ENCODE measurements at places on chromosomes 4 and X.

DNA sequence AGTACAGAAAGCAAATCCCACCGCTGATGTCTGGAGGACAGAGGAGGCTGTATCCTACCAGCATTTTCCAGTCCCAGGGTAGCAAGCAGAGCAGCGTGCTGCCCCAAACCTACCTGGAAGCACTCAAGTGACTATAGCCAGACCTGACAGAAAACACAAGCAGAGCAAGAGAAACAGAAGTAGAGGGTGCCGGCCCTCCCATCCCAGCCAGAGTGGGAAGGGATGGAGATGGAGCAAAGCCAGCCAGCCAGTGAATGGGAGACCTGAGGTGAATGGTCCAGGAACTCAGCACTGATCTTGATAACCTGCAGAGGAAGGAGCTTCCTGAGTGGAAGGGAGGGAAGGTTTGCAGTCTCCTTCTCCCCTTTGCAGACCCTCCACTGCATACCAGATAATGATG, 185.2 kb downstream of the MAML3 start:
- no peak for DNase-seq

DNA sequence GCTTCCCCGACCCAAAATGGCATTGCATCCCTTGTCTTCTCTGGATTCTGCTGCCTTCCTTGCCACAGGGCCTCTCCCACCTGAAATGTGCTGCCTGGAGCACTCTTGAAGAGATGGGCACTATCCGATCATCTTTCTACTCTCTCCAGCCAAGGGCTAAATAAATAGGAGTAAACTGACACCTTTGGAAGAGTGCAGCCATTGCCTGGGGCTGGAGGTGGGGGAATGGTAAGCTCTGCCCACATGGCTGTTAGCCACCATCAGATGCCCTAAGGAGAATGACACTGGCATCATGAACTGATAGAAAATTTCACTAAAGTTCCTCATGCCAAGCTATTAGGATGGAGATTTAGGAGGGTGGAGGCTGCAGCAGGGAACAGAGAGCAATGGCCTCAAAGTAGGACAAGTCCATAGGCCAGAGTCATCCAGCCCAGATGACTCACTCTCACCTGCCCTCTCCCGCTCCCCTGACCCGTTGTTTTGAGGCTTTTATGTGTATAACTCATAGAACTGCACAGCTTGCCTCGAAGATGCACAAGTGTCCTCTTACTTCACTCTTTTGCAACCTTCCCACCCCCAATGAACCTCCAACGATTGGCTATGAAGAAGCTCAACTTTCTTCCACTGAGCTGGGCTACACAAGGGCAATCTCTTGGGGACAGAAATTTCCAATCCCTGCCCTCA, 822 bp upstream of the PFKFB1 start:
- no peak for DNase-seq

DNA sequence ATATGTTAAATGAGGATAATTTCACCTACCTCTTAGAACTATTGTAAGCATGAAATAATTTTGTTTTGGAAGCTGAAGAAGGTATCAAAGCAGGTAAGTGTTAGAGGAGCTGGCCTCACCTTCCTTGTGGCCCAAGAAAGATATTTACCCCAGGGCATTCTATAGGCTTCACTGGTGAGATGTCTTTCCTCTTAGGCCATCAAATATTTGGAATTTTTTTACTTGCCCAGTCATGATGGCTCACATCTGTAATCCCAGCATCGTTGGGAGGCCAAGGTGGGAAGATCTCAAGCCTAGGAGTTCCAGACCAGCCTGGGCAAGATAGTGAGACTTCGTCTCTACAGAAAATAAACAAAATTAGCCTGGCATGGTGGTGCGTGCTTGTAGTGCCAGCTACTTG, 6.1 kb upstream of the SMS start:
- no peak for DNase-seq

DNA sequence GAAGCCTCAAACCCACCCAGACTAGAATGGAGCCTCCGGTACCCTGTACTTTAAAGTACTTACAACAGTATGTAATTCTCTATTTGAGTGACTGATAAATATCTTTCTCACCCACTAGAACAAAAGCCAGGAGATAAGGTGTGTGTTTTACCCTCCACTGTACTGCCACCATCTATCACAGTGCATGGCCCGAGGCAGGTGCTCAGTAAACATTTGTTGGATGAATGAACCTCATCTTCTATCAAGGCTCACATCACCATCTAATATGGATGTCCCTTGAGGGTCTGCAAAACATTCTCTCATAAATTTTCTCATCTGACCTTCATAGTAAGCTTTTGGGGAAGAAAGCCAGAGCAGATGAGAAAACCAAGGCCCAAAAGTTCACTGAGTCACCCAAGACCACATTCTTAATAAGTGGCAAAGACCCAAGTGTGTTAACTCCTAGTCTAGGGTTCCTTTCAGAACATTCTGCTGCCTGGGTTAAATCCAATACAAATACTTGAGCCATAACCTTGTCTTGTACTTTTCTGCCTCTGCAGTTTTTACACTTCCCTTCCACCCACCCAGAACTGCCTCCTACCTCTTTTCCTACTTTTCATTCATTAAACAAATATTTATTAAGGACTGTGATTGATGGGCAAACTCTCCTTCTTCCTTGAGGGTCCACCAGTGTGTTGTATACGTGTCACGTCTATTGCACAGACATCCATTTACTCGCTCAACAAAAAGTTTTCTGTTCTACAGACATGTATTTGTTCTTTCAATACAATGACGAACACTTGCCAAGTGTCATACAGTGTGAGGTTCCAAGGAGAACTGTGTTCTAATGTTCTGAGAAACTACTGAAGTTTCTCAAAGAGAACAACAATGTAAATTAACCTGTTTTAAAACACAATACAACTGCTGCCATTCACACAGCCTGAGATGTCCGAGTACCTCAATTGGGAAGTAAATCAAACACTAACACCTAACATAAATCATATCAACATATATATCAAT, 35.7 kb downstream of the APBB2 start:
- DNase-seq: no peak

- no peak for DNase-seq
Measured at GRCh38 chrX:123959281-123960063, 2.0 kb upstream of the STAG2 start.

DNA sequence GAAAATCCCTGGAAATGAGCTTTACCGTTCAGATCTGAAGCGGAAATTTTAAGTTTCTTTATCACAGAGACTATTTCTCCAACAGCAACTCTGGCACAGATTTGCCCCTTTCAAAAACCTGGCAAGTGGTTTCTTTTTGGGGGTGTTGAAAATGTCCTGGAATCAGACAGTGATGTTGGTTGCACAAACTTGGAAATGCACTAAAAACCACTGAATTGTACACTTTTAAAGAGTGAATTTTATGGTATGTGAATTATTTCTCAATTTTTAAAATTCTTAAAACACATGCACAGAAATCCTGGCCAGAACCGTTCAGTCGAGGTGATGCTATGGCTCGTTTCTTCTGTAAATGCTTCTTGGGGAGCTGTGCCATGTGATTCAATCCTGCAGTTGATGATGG, 121.2 kb upstream of the RBPJ start:
- DNase-seq: no peak

DNA sequence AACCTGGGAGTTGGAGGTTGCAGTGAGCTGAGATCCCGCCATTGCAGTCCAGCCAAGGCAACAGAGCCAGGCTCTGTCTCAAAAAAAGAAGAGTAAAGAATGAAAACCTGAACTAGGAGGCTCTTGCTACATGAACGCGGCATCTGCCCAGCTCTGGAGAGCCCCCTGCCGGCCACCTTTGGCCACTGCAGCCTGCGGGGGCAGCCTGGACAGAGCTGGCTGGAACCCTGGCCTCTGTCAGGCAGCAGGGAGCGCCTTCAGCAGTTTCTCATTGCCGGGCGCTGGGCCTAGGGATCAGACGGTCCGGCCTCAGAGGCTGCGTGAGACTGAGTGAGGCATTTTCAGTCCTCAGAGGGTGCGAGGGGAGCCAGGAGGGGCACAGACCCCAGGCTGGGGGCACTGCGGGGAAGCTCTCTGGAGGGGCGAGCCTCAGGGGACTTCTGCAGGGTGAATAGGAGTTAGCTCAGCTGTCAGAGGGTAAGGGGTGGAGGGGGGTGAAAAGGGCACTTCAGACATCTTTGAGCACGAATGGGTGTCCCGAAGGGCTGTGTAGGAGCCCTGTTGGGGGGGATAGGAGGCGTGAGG, 17.5 kb downstream of the DOK7 start:
- no peak for DNase-seq
